Mesothelial cell of epicardium (in vitro differentiated cells): ENCODE measurements at places on chromosomes 7 and 10. TPM values are rescaled to one million over a fixed set of nuclear protein-coding genes. Genes with fewer than 3 reads are reported as not detected.
A peak's percentile ranks its signal among the peaks of the same experiment; 100 is the strongest.

- no peak for DNase-seq
Observed at GRCh38 chr7:50287129-50287528, 17.4 kb upstream of the IKZF1 start.

GRCh38 chr7:94442639-94443038 is 47.9 kb downstream of the COL1A2 start:
- no peak for DNase-seq

GRCh38 chr10:119245272-119245671 is 37.9 kb downstream of the GRK5 start:
- DNase-seq, result no peak

DNA sequence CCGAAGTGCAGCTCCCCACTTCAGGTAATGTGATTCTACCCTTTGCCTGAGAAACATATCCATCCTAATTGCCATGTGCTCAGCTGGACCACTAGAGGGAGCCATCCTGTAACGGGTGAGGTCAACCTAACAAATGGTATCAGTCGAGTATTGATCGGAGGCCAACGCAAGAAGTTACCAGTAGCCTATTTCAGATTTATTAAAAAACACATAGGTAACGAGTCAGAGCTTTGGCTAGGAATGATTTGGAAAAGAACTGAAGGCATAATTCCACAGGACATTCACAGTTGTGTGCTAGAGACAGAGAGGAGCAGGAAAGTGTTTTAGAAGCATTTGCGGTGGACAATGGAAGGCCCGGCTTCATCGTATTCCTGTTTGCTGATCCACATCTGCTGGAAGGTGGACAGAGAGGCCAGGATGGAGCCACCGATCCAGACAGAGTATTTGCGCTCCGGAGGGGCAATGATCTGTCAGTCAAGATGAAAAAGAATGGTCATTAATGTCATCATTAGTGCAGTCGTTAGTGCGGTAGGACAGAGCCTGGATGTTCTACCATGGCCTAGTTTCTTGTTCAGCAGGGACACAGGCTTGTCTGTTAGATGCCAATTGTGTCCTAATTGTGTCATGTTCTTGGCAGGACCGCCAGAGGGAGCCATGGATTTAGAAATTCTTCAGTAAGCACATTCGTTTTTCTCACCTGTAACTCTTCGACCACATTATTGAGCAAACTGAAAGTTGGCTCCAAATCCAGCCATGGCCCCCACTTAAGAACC is 17.5 kb downstream of the ACTA2 start:
- peak; percentile 71 for DNase-seq

PNPLA8 gene
- 18.0 to 20.0 TPM (median 18.0 TPM) in 3 replicates for total RNA-seq

PHYHIPL gene
- 0.24 to 0.56 TPM (median 0.50 TPM) in 3 replicates for total RNA-seq

GRCh38 chr10:123375097-123375496 is 220.9 kb downstream of the BUB3 start:
- no peak for DNase-seq

SHLD2 gene
- 22.4 to 24.1 TPM (median 23.2 TPM) in 3 replicates for total RNA-seq

DNA sequence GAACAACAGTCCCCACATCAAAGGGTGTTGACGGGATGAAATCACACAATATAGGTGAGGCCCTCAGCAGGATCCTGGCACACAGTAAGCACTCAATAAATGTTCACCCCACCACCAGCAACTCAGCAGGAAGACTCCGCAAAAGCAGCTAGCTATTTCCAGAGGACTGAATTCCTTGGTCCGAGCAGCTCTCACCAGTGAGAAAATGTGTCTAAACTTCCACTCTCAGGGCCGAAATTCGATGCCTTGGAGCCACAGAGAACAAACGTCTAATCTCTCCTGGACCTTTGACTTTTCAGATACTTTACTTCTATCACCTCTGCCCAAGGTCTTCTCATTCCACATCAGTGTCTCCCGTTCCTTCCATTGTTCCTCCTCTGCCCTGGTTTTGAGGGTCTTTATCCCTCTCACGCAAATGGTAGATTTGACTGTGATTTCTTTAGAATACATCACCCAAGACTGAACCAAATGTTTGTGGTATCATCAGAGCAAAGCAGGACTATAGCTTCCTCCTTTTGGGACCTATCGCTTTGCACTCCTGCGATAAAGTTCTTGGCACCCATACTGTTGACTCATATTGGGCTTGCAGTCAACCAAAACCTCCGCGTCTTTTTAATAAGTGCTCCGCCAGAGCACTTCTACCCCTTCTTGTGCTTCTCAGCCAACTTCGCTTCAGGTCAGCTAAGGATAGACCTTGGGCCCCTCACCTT is 903 bp upstream of the NT5C2 start:
- no peak for DNase-seq

PBLD gene
- 9.3 to 9.8 TPM (median 9.7 TPM) in 3 replicates for total RNA-seq

CUTC gene
- 10.4 to 13.3 TPM (median 10.6 TPM) in 3 replicates for total RNA-seq

ANKRD7 gene
- not detected in 3 replicates for total RNA-seq

DNA sequence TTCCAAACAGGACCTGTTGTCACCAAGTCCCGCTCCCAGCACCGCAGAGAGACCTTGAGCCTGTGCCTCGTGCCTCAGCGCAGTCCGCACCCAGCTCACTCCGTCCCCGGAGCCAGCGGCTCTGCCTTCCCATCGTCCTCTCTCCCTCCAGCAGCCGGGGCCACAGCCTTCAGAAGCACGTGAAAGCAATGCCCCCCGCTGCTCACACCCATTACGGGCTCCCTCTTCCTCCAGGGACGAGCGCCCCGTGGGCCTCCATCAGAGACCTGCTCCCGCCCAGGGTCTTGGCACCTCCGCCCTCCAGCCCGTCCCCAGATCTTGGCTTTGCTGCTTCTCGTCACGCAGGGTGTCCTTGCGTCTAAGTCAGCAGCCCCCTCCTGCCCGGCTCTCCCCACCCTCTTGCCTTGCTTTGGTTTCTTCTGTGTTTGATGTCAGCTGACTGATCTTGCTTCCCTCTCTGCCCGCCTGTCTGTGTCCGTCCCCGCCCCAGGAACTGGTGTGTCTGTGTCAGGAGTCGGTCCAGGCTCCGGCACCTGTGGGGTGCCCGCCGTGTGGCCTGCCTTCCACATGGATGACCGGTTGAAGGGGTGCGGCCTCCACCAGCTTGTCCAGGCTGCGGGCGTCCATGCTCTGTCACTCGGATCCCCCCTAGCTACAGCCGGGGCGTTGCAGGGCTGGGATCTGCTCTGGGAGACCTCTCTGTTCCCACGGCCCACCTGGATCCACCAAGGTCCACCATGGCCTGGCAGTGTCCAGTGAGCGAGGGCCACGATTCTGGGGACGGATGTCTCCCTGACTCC is 61.9 kb downstream of the FOXL3 start:
- DNase-seq, result no peak

GRCh38 chr10:97873569-97873968 is 23.9 kb downstream of the GOLGA7B start:
- DNase-seq, result no peak

DNA sequence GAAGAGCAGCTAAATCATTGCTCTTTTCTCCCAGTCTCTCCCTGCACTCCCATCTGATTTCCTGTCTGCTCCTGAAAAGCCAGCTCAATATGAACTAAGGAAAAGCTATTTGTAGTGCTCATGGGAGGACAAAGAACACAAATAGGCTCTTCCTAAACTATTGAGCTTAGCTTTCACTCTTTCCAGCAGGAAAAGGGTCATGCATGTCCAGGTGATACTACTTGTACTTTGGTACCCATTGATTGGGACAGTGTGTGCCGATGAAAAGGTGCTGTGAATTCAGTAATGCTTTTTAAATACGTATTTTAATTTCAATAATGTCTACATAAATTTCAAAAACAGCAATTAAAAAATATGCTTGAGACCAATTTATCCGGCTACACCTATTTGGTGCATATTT is 37.5 kb upstream of the ATXN7L1 start:
- DNase-seq, result no peak

DNA sequence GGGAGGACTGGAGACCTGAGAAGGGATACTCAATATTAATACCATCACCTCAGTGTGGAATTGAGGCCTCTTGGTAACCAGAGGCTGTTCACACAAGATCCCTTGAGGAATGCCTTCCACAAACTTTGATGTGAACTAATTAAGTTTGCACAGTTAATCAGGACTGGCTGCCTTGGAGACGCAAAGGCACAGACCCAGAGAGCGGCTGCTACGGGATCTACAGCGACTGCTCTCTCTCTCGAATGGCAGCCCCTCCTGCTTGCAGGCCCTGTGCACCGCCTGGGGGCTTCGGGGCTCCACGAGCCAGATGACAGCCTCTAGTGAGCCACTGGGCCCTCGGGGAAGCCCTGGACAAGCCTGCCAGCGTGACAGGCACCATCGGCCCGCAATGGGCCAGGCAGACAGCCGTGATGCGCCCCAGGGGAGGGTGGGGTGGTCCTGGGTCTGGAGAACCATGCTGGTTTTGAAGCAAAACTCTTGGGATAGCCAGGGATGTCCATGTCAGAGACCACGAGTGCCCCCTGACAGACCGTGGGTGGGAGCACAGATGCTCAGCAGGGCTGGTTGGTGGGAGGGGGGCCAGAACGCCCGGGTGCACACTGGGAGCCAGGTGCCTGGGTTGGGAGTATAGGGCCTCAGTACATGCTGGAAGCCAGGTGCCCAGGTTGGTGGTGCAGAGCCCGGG is 195.6 kb downstream of the ELFN1 start:
- DNase-seq, result no peak

- DNase-seq, result no peak
Observed at GRCh38 chr10:37704566-37704965, 152.8 kb downstream of the ZNF248 start.

DNA sequence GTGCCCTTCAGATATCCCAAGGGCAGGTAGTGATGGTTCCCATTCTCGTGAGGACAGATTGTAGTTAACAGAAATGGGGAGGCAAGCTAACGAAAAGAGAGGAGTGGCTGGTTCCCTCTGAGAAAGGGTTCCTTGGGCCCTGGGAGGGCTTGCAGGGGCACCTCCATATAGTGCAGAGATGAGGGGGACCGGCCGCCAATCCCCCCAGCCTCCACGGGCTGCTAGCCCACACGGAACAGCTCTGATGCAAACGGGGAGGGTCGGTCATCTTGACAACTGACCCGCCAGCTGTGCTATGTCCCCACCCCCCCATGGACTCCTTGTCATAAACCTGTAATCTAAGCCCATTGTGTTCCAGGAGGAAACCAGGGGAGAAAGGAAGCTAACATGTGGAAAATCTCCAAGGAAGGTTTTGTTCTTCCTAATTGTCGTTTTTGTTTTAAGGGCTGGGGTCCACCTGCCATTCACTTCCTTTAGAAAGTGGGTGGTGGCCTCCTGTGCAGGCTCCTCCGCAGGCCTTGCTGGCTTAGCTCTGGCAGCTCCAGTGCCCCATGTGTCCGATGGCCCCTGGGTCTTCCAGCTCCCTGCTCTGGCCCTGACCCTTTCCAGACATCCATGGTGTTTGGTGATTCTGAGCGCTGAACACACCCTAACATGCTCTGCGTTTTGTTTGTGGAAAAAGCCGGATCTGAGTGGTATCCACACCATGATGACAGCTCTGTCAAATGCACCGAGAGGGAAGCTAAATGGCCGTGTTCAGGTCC is 15.9 kb downstream of the ADCY1 start:
- DNase-seq, result peak; percentile 10

DNA sequence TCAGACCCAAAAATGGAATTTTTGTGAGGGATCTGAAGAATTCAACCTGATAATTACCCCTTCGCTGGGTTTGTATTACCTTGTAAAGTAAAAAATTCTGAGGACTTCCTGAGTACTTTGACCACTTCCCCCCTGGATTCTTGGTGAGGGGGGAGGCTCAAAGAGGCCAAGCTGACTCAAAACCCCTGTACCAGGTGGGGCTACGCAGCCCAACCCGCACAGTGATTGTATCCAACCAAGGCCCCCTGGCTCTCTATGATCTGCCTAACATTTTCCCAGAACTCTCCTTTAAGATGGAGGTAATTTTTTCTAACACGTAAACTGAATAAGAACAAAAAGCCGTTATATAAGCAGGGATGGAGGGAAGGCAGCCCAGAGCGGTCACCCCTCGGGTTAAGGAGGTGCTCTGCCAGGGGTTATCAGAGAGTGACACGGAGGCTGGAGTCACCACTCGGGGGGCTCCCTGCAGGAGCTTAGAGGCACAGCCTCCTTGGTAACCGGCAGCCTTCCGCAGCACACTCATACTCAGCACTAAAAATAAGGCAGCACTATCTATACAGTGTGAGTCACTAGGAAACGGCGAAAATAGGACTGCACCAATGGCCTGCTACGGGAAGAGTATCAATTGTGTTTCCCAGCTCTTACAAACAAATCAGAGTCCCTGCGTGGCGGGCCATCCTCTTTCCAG is 255.4 kb downstream of the ELMO1 start:
- DNase-seq, result no peak

GRCh38 chr10:127102176-127102575 is 94.2 kb downstream of the INSYN2A start:
- no peak for DNase-seq

DNA sequence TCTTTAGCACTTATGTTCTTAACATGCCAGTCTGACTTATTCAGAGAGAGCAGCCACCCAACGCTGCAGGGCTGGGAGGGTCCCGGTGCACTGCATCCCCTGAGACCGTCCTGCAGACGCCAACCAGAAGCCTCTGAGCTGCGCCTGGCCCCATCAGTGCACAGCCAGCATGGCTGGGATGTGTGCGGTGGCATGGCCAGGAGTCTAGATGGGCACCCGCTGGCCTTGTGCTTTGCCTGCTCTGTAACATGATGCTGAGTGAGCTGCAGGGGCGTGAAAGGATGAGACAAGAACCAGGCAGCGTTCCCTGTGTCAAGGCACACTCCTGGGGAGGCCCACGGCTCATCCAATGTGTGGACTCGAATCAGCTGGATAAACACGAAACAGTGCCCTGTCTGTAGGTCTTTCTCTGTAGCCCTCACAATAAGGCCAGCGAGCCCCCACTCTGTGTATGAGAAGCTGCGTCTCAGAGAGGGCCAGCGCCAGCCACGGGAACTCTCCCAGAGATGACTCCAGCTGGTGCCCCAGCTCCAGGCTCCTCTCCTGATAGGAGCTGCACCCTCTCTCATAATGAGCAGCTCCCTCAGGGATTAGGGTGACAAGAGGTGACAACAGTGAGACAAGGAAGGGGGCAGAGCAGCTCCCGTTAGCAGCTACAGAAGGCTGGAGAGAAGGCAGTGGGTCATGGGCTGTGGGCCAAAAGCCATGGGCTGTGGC is 96.8 kb downstream of the TNS3 start:
- DNase-seq, result no peak

CPA4 gene
- 3.9 to 5.8 TPM (median 4.1 TPM) in 3 replicates for total RNA-seq

NKX2-3 gene
- not detected in 3 replicates for total RNA-seq

GRCh38 chr7:139830292-139830691 is 1.2 kb downstream of the TBXAS1 start:
- DNase-seq, result no peak

GRCh38 chr10:58565271-58565670 is 52.6 kb downstream of the BICC1 start:
- no peak for DNase-seq

PURB gene
- 33.2 to 33.7 TPM (median 33.5 TPM) in 3 replicates for total RNA-seq

DNA sequence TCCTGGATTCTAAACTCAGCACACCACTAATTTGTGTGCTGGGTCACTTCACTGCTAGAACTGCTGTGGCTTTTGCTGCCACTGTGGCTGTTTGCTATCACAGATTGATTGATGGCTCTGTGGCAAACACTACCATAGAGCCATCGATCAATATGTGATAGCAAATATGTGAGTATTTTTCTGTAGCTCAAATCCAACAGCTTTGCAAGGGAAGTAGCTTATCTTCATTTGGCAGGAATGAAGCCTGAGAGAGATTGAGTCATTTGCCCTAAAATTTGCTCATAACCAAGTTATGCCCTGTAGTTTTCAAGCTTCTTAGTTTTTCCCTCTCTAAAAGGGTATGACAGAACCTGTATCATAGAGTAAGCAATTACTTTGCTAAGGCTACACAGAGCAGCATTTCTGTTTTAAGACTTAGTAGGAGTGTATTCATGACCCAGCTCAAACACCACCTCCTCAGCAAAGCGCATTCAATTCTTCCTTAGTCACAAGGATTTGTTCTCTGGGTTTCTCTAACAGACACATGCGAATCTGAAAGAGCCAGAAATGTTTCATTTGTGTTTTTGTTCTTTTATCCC is 43.1 kb downstream of the MINPP1 start:
- DNase-seq, result no peak

GRCh38 chr10:1551636-1552338 is 185.5 kb downstream of the ADARB2 start:
- DNase-seq, result no peak
